ENCODE measurements at places on chromosomes 3 and 15. TPM values are rescaled to one million over a fixed set of nuclear protein-coding genes. Genes with fewer than 3 reads are reported as not detected.

The ZIC1 gene
- 0.07 TPM for total RNA-seq

The SLC27A2 gene
- total RNA-seq: 24.3 TPM

The COX5A gene
- total RNA-seq: 559 TPM

The SSUH2 gene
- total RNA-seq: 1.0 TPM

The ROPN1 gene
- total RNA-seq: not detected

The HEXA gene
- total RNA-seq: 151 TPM

The VILL gene
- 0.17 TPM for total RNA-seq

The GCSAM gene
- not detected for total RNA-seq

The FOXL2NB gene
- 1.4 TPM for total RNA-seq

The GPR149 gene
- total RNA-seq: not detected

The GRIP2 gene
- 1.7 TPM for total RNA-seq

The MUC4 gene
- total RNA-seq: not detected

The CAND2 gene
- 0.26 TPM for total RNA-seq

The GRK7 gene
- not detected for total RNA-seq

The HIGD1A gene
- 77.6 TPM for total RNA-seq

The TMEM45A gene
- 2.4 TPM for total RNA-seq

The ARL6IP5 gene
- total RNA-seq: 89.2 TPM

The C15orf62 gene
- not detected for total RNA-seq

The P3H2 gene
- 42.0 TPM for total RNA-seq

The ABHD10 gene
- 22.2 TPM for total RNA-seq

The C3orf20 gene
- total RNA-seq: not detected

The ERC2 gene
- 0.10 TPM for total RNA-seq

The KCNMB2 gene
- total RNA-seq: not detected

The RLBP1 gene
- not detected for total RNA-seq

The EPB42 gene
- not detected for total RNA-seq

The CPB1 gene
- not detected for total RNA-seq

The GOLGA8G gene
- total RNA-seq: not detected

The GPR171 gene
- not detected for total RNA-seq

The KIF15 gene
- 8.6 TPM for total RNA-seq

Data from A549 treated with DMSO at 1 μM for 4 hours (cell line).